ENCODE measurements at places on chromosomes 5 and 9. TPM values are rescaled to one million over a fixed set of nuclear protein-coding genes. Genes with fewer than 3 reads are reported as not detected.

GRCh38 chr5:177094224-177095087 is 7.7 kb downstream of the FGFR4 start:
- DNase-seq = peak; percentile 81
- peaks cover 2% of the 10 kb centered on the region for H3K36me3 ChIP-seq
- peak overlapping the region; percentile 47 for H3K27ac ChIP-seq
- H3K4me3 ChIP-seq = no peak overlapping the region
- peaks cover 2% of the 10 kb centered on the region for H3K4me1 ChIP-seq

DNA sequence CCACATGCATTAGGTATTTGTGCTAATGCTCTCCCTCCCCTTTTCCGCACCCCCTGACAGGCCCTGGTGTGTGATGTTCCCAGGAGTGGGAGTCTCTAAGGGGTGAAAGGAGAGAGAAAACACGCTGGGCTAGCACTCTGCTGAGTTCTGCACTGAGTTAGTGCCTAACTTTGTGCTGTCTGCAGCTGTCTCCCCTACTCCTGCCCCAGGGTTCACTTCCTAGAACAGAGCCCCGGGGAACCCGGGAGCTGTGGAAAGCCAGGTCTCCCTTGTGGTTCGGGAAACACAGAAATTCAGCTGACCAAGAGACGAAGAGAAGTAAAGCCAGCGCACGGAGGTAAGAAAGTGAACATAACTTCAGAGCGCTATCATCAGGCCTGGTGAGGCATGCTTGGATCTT is 20.7 kb upstream of the ANKRD18A start:
- H3K4me1 ChIP-seq = no peaks in the 10 kb centered on the region
- no peaks in the 10 kb centered on the region for H3K27me3 ChIP-seq
- no peak for DNase-seq

DNA sequence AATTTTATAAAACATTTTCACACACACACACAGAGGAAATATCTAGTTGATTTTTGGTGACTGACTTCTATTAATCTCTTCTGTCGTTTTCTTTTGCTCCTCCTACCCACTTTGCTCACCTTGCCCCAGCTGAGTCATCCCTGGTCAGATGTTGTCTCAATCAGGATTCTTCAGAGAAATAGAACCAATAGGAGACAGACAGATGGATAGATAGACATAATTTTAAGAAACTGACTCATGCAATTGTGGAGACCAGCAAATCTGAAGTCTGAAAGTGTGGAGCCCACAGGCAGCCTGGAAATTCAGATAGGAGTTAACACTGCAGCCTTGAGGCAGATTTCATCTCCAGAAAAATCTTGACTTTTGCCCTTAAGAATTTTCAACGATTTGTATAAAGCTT is 37.0 kb upstream of the PIK3R1 start:
- H3K4me3 ChIP-seq = no peak overlapping the region
- no peak for DNase-seq
- no peak overlapping the region for H3K27ac ChIP-seq
- H3K27me3 ChIP-seq = no peaks in the 10 kb centered on the region

GRCh38 chr5:147400126-147400809 is 109.6 kb downstream of the DPYSL3 start:
- no peaks in the 10 kb centered on the region for H3K4me1 ChIP-seq
- no peaks in the 10 kb centered on the region for H3K36me3 ChIP-seq
- no peaks in the 10 kb centered on the region for H3K27me3 ChIP-seq

GRCh38 chr5:101520417-101520816 is 617.3 kb upstream of the ST8SIA4 start:
- H3K4me3 ChIP-seq = no peak overlapping the region
- no peaks in the 10 kb centered on the region for H3K27me3 ChIP-seq
- no peak overlapping the region for H3K27ac ChIP-seq

GRCh38 chr5:13508559-13508958 is 435.9 kb downstream of the DNAH5 start:
- no peak overlapping the region for H3K27ac ChIP-seq
- H3K36me3 ChIP-seq = no peaks in the 10 kb centered on the region
- H3K4me1 ChIP-seq = no peaks in the 10 kb centered on the region
- no peak overlapping the region for H3K4me3 ChIP-seq

DNA sequence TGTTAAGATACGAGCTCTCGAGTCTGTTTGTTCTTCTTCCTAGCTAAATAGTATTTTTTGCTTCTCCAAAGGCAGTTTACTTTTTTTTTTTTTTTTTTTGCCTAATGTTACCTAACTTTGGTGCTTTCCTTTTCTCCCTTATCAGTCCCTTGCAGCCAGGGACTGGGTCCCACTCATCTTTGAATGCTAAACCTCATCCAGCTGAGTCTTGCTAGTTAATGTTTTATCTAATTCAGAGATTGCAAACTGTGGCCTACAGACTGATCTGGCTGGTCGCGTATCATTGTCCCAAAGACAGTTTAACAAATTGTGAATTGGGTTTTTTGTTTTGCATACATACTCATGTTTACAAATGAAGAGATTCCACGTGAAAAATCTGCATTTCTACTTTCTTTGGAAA is 95.7 kb upstream of the EFNA5 start:
- no peak for DNase-seq
- H3K36me3 ChIP-seq = no peaks in the 10 kb centered on the region
- H3K4me1 ChIP-seq = no peaks in the 10 kb centered on the region

GRCh38 chr5:42555797-42556196 is 132.6 kb downstream of the GHR start:
- no peaks in the 10 kb centered on the region for H3K36me3 ChIP-seq
- DNase-seq = peak; percentile 75
- no peak overlapping the region for H3K4me3 ChIP-seq

- H3K4me3 ChIP-seq = no peak overlapping the region
- H3K36me3 ChIP-seq = no peaks in the 10 kb centered on the region
- H3K27me3 ChIP-seq = no peaks in the 10 kb centered on the region
- no peaks in the 10 kb centered on the region for H3K4me1 ChIP-seq
- no peak for DNase-seq
- H3K27ac ChIP-seq = no peak overlapping the region
Measured at GRCh38 chr9:73916016-73916673, 581.0 kb upstream of the RORB start.

DNA sequence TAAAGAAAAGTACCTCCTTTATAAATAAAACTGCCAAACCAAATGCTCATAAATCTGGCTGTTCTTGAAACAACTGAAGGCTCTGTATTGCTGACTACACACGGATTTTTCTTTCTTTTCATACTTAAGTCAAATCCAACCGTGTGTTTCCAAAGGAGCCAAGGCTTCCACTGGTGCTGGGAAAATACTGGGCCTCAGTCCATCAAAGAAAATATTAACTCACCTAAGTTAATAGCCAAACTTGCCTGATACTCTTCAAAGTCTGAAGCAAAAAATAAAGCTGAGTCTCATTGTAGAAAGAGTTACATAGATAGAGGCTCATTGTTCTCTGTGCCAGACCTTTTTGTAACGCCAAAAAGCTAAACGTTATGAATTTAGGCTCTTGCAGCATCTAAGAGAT is 350.4 kb upstream of the CDH9 start:
- no peaks in the 10 kb centered on the region for H3K4me1 ChIP-seq
- DNase-seq = no peak
- H3K27ac ChIP-seq = no peak overlapping the region

- no peak overlapping the region for H3K27ac ChIP-seq
- peaks cover 21% of the 10 kb centered on the region for H3K4me1 ChIP-seq
- H3K4me3 ChIP-seq = no peak overlapping the region
- no peaks in the 10 kb centered on the region for H3K27me3 ChIP-seq
- no peaks in the 10 kb centered on the region for H3K36me3 ChIP-seq
- no peak for DNase-seq
Measured at GRCh38 chr5:16592255-16592654, 24.5 kb downstream of the RETREG1 start.

GRCh38 chr5:107296572-107296971 is 374.2 kb downstream of the EFNA5 start:
- no peaks in the 10 kb centered on the region for H3K36me3 ChIP-seq
- no peak overlapping the region for H3K27ac ChIP-seq
- H3K4me1 ChIP-seq = no peaks in the 10 kb centered on the region

- H3K27me3 ChIP-seq = no peaks in the 10 kb centered on the region
- H3K36me3 ChIP-seq = peaks cover 20% of the 10 kb centered on the region
- no peak for DNase-seq
- no peak overlapping the region for H3K27ac ChIP-seq
- H3K4me1 ChIP-seq = peaks cover 21% of the 10 kb centered on the region
Measured at GRCh38 chr9:13113216-13113615, 166.3 kb downstream of the MPDZ start.

DNA sequence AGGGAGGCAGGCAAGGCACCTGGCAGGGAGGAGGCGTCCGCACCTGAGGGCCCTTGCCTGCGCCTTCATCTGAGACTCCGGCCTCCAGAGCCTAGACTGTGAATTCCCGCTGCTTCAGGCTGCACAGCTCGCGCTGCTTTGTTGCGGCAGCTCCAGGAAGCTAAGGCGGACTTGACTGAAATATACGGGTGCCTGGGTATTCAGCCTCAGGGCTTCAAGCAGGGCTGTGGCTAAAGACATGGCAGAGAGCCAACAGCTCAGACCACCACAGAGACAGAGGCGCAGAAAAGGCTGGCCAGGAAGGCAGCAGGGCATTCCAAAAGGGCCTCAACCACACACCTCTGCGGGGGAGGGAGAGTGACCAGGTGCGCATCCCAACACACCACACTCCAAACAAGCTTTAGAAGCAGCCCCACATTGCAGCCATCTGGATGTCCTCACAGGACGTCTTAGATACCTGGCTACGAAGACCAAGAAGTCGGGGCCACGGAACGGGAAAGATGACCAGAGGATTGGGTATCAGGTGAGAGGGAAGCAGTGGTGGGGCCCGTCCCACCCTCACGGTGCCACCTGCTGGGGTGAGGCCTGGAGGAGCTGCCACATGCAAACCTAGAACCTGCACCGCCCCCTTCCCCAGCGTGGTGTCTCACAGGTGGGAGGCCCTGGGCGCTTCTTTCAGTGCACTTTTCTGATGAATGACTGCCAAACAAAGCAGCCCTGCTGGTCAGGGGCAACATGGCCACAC is 1.7 kb upstream of the DPH7 start:
- no peaks in the 10 kb centered on the region for H3K27me3 ChIP-seq
- H3K27ac ChIP-seq = no peak overlapping the region
- H3K4me1 ChIP-seq = no peaks in the 10 kb centered on the region
- H3K4me3 ChIP-seq = no peak overlapping the region

- DNase-seq = no peak
- no peaks in the 10 kb centered on the region for H3K27me3 ChIP-seq
- H3K36me3 ChIP-seq = no peaks in the 10 kb centered on the region
- no peaks in the 10 kb centered on the region for H3K4me1 ChIP-seq
Measured at GRCh38 chr5:112512901-112513300, 93.8 kb upstream of the EPB41L4A start.

GRCh38 chr9:4430432-4431261 is 59.6 kb upstream of the SLC1A1 start:
- H3K4me3 ChIP-seq = no peak overlapping the region
- peaks cover 31% of the 10 kb centered on the region for H3K4me1 ChIP-seq
- no peaks in the 10 kb centered on the region for H3K36me3 ChIP-seq
- peak overlapping the region; percentile 74 for H3K27ac ChIP-seq
- no peak for DNase-seq
- H3K27me3 ChIP-seq = no peaks in the 10 kb centered on the region

DNA sequence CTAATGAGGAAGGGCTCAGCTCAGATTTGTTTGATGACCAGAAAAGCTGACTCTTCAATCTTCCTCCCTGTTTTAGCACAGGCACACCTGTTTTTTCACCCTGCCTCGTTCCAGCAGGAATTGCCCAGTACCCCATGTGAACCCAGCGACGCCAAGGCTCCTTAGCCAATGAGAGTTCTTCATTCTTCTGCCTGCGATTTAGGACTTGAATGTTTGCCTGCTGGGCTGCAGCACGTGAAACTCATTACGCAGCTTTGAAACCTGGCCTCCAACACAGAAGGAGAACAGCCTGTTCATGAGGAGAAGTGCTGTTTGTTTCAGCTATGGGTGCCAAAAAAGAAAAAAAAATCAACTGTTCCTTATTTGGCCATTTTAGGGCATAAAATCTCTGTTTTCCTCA is 315.5 kb downstream of the TRPM3 start:
- no peaks in the 10 kb centered on the region for H3K27me3 ChIP-seq
- H3K4me3 ChIP-seq = no peak overlapping the region
- H3K4me1 ChIP-seq = no peaks in the 10 kb centered on the region
- DNase-seq = no peak

DNA sequence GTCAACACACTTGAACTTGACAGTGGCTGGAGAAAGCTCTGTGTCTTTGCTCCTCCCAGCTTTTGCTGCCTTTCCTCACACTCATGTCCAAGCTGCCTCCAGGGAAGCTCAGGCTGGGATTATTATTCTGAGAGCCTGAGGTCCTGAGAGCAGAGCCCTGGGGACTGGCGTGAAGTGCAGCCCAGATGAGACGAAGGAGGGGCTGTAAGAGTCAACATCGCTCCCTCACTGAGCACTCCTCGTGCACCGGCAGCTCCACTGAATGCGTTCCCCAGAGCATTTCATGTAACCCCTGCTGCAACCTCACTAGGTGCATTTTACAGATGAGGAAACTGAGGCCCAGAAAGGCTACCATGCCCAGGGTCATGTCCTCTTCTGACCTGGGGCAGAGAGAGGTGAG is 63.5 kb upstream of the PHYKPL start:
- H3K4me1 ChIP-seq = no peaks in the 10 kb centered on the region
- no peaks in the 10 kb centered on the region for H3K36me3 ChIP-seq
- H3K27ac ChIP-seq = no peak overlapping the region
- DNase-seq = no peak

DNA sequence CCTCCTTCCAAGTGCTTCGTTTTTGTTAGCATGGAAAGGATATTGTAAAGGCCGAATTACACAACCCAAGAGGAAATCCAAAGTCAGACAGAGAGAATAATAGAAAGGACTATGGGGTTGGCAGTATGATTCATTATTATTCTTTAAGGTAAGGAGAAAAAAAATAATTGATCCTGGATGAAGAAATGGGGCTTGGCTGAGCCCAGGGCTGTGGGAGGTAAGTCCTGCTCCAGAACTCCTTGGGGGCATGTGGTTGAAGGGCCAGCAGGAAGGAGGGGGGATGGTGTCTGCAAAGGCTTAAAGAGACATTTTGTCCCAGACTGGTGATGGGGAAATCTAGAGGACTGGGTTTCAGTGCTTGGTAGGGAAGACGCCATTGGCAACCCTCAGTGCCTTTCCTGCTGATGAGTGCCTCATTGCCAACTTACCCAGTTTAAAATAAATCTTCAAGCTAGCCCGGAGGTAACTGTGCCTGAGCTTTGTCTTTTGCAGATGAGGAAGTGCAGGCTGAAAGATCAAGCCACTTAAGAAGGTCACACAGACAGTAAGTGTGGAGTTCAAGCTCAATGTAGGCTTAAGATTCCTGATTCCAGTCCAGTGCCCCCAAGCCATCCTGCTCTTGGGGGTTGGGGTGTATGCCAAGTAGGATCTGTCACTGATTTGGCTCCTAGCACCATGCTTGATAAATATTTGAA is 30.2 kb downstream of the FOXI1 start:
- H3K27me3 ChIP-seq = no peaks in the 10 kb centered on the region
- no peak for DNase-seq
- H3K36me3 ChIP-seq = no peaks in the 10 kb centered on the region
- H3K4me3 ChIP-seq = no peak overlapping the region

The TAF11L12 gene
- total RNA-seq = not detected

The CYSRT1 gene
- total RNA-seq = 0.31 TPM

The F2R gene
- total RNA-seq = 11.1 TPM

The SEPTIN8 gene
- 15.9 TPM for total RNA-seq

The FCN2 gene
- total RNA-seq = 46.6 TPM

The DBH gene
- 2.0 TPM for total RNA-seq

The LHX6 gene
- total RNA-seq = 0.49 TPM

The PPP3R2 gene
- total RNA-seq = not detected

The C5orf52 gene
- not detected for total RNA-seq

The LCN10 gene
- 0.23 TPM for total RNA-seq

The PCDHB12 gene
- total RNA-seq = 1.1 TPM

The HMCN2 gene
- total RNA-seq = 1.2 TPM

The SPAAR gene
- total RNA-seq = 0.37 TPM

The SLC45A2 gene
- total RNA-seq = 0.58 TPM

The TOR4A gene
- 4.5 TPM for total RNA-seq

The UNC13B gene
- total RNA-seq = 23.0 TPM

The TICAM2 gene
- total RNA-seq = 2.2 TPM

The PTGES gene
- not detected for total RNA-seq

The IFNK gene
- not detected for total RNA-seq
